Activated T-cell treated with anti-CD3 and anti-CD28 coated beads, Interleukin-2, amount 50 U/mL, for 72 hours (primary cell): ENCODE measurements at places on chromosomes 16 and 17. TPM values are rescaled to one million over a fixed set of nuclear protein-coding genes. Genes with fewer than 3 reads are reported as not detected.

DNA sequence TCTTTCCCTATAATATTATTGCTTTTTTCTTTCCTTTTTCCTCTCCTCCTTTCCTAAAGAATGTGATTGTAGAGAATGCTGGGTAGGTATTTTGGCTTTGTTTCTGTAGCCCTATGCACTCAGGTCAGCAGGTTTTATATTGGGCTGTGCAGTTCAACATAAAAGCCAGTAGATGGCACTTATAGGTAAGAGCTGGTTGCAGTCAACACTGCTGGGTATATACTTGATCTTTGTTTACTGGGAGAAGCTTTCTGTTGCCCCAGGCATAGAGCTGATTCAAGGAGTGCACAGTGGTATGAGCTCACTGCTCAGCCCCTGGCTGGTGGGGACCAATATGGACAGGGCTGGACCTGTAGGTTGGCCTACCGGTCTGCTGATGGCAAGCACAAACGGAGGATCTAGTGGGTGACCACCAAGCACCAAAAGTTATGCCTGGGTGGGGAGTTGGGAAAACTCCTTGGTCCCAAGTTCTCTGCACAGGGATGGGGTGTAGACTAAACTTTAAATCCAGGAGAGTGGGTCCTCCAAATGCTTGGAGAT lies 378.9 kb downstream of the PMP22 start:
- no peak for DNase-seq
- H3K4me1 ChIP-seq: no peaks in the 10 kb centered on the region
- peaks cover 10% of the 10 kb centered on the region for H3K27me3 ChIP-seq
- H3K4me3 ChIP-seq: no peak overlapping the region
- no peak overlapping the region for H3K27ac ChIP-seq

DNA sequence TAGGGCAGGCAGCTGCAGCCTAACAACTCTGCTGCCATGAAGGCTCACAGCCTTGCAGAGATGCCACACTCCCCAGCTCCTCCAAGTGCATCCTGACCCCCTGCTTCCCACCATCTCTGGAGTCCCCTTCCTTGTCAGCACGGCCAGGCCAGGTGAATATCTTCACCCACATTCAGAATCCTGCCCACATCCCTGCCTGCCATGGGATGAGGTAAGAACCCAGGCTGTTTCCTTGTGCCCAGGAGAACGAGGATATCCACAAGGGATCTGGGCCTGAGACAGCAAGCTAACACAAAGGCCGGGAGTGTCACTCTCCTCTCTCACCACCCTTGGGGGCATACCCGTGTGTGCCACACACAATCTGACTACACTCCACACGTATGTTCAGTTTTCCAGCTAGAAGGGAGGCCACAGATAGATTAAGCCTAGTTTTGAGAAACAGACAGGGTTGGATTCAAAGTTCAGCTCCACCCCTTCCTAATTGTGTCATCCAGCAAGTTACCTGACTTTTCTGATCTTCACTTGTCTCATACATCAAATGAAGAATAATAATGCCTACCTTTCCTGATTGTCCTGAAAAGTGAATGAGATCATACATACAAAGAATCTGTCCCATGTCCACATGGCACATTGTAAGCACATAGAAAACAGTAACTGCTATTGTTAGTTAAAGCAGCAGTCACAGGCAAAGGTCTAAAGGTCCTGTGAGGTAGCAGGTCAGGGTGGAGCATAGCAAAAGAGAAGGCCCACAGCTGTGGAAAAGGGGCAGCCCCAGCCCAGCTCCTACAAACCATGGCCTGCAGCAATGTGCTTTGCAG lies 17.4 kb upstream of the SUPT4H1 start:
- H3K36me3 ChIP-seq: no peaks in the 10 kb centered on the region
- H3K27ac ChIP-seq: no peak overlapping the region
- H3K27me3 ChIP-seq: no peaks in the 10 kb centered on the region
- peaks cover 12% of the 10 kb centered on the region for H3K4me1 ChIP-seq
- no peak overlapping the region for H3K4me3 ChIP-seq

DNA sequence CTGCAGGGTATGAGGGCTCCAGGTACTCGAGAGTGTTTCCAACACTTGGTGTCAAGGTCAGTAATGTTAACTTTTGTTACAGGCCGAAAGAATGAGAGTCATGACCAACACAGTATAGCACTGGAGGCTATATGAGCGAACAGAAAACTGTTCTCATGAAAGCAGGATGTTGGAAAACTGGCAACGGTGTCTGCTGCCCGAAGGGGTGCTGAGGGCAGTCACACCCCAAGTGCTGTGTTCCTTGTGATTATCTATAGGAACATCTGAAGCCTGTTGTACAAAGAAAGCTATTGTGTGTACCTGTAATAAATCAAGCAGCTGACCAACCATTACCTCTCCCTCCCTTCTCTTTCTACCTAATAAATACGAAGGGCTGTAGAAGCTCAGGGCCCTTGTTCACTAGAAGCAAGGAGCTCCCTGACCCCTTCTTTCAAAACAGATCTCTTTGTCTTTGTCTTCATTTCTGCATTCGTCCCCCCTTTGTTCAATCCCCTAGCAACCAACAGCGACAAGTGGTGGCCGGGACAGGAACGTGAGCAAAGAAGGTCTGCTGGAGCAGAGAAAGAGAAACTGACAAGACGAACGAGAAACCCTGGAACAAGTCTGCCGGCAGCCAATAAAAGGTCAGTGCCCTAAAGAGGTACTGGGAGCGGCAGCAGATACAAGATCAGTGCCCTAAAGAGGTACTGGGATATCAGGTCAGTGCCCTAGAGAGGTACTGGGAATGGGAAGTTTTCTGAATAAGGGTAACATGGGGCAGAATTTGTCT lies 7.6 kb downstream of the CD300LD start:
- H3K36me3 ChIP-seq: no peaks in the 10 kb centered on the region
- H3K27me3 ChIP-seq: no peaks in the 10 kb centered on the region
- H3K4me1 ChIP-seq: no peaks in the 10 kb centered on the region
- H3K4me3 ChIP-seq: no peak overlapping the region
- no peak for DNase-seq

- H3K27ac ChIP-seq: no peak overlapping the region
- H3K27me3 ChIP-seq: peaks cover 7% of the 10 kb centered on the region
Measured at GRCh38 chr16:90020838-90021382, 1.7 kb upstream of the DBNDD1 start.

DNA sequence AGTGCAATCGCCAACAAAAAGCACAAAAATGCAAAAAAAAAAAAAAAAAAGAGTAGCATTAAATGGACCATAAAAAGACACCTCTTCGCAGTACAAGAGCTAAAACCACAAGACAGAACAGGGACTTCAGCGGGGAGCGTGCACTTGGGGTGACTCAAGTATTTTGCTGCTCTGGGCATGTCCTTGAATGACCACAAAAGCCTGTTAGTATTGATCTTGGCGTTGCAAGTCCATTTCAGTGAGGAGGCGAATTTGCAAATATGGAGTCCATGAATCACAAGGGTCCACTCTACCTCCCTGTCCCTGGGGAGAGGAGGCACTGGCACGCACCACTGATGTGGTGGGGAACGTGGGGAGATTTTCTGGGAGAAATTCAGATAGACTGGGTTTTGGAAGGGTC lies 78.9 kb downstream of the CNGB1 start:
- H3K36me3 ChIP-seq: no peaks in the 10 kb centered on the region
- H3K27ac ChIP-seq: no peak overlapping the region
- no peak overlapping the region for H3K4me3 ChIP-seq
- DNase-seq: no peak

DNA sequence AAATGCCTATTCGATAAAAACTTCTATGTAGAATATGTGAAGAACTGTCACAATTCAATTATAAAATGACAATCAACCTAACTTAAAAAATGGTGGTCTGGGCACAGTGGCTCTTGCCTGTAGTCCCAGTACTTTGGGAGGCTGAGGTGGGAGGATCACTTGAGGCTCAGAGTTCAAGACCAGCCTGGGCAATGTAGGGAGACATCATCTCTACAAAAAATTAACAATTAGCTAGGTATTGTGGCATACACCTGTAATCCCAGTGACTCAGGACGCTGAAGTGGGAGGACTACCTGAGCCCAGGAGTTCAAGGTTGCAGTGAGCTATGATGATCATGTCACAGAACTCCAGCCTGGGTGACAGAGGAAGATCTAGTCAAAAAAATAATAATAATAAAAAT lies 18.6 kb upstream of the METTL9 start:
- DNase-seq: no peak
- no peak overlapping the region for H3K27ac ChIP-seq
- H3K27me3 ChIP-seq: no peaks in the 10 kb centered on the region

- H3K36me3 ChIP-seq: peaks cover 4% of the 10 kb centered on the region
- H3K27me3 ChIP-seq: no peaks in the 10 kb centered on the region
- H3K27ac ChIP-seq: peak overlapping the region; percentile 96
- no peak for DNase-seq
Measured at GRCh38 chr16:74605746-74606520, 981 bp downstream of the GLG1 start.

DNA sequence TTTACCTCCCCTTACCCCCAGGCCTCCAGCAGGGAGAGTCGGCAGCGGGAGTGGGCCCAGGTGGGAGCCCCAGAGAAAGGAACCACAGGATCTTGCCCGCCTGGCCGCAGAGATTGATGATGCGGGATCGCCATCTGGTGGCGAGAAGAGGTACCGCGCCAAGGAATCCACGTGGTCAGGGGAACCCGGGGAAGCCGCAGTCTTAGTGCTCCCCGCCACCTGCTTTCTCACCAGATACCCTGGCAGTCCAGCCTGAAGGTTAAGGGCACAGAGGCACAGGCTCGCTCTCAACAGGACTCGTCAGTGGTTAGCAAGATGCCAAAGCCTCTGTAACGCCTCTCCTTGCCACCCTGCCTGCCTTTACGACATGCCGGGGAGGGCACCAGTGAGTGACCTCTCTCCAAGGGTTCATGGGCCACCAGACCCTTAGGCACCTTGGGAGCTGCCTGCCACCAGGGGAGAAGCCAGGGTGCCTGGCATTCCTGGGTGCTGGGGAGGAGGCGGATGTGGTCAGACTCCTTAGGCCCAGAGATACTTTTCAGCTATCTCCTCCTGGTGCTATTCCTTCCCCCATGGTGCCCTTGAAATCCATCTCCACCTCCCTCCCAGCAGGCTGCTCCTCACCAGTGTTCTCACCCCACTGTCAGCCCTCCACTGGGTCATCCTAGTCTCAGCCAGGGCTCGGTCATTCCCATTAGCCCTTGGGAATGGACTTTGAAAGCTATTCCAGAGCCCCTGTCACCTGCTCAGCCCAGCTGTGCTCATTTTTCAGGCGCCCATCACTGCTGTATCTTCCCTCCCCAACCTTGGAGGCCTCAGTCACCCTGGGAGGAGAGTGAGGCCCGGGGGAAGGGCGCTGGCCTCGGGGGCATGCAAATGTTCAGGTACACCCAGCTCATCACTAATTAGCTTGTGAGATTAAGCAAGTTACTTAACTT lies 5.5 kb upstream of the RHBDF2 start:
- H3K27me3 ChIP-seq: peaks cover 5% of the 10 kb centered on the region
- H3K4me3 ChIP-seq: no peak overlapping the region
- no peaks in the 10 kb centered on the region for H3K36me3 ChIP-seq
- peak; percentile 91 for DNase-seq

GRCh38 chr17:48492401-48493298 lies 38.2 kb downstream of the HOXB1 start:
- H3K27me3 ChIP-seq: peaks cover 29% of the 10 kb centered on the region
- H3K27ac ChIP-seq: no peak overlapping the region
- no peaks in the 10 kb centered on the region for H3K36me3 ChIP-seq
- H3K4me1 ChIP-seq: peaks cover 25% of the 10 kb centered on the region
- H3K4me3 ChIP-seq: peak overlapping the region; percentile 66

- peaks cover 20% of the 10 kb centered on the region for H3K4me1 ChIP-seq
- peak overlapping the region; percentile 68 for H3K4me3 ChIP-seq
- H3K36me3 ChIP-seq: no peaks in the 10 kb centered on the region
- no peak overlapping the region for H3K27ac ChIP-seq
- no peaks in the 10 kb centered on the region for H3K27me3 ChIP-seq
- no peak for DNase-seq
Measured at GRCh38 chr17:6496116-6496481, 51.8 kb downstream of the PIMREG start.

DNA sequence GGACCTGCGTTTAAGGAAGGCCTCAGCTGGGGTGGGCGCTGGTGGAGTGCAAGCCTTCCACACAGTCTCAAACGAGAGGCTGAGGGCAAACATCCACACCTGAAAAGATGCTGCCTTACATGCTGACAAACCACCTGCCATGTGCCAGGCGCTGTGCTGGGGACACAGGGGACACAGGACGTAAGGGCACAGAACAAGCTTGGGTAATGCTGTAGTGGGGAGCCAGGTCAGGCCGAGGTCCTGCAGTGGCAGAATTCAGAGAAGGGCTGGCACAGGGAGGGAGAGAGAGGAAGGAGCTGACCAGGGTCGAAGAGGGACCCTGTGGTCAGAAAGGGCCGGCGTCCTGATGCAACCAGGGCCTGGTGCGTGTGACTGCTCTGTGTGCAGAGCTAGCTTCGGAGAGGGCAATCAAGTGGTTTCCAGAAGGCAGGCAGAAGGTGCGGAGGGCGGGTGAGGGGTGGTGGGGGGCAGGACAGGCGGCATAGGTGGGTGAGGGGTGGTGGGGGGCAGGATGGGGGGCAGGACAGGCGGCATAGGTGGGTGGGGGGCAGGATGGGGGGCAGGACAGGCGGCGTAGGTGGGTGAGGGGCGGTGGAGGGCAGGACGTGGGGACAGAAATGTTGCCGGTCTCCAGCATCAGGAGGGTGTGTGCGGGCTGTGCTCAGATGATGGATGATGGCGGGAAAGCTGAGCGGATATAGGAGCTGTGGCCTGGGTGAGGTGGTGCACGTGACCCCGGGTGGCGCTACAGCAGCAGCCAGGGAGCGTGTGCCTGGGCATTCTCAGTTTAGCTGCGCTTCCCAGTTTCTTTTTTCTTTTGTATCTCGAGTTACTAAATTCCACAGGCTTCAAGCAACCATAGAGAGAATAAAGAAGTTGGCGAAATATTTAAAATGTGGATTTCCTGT lies 18.8 kb downstream of the TELO2 start:
- no peak overlapping the region for H3K4me3 ChIP-seq
- peaks cover 8% of the 10 kb centered on the region for H3K36me3 ChIP-seq
- H3K27me3 ChIP-seq: no peaks in the 10 kb centered on the region
- no peak for DNase-seq
- H3K4me1 ChIP-seq: no peaks in the 10 kb centered on the region

GRCh38 chr17:34024386-34024785 lies 230.7 kb upstream of the CCL2 start:
- H3K27me3 ChIP-seq: peaks cover 11% of the 10 kb centered on the region
- no peak overlapping the region for H3K27ac ChIP-seq
- no peaks in the 10 kb centered on the region for H3K36me3 ChIP-seq
- no peak overlapping the region for H3K4me3 ChIP-seq

GRCh38 chr17:83055911-83056582 lies 23.4 kb upstream of the METRNL start:
- H3K4me3 ChIP-seq: no peak overlapping the region
- peaks cover 17% of the 10 kb centered on the region for H3K4me1 ChIP-seq

GRCh38 chr16:11990702-11991390 lies 14.3 kb downstream of the SNX29 start:
- DNase-seq: no peak
- H3K4me1 ChIP-seq: peaks cover 4% of the 10 kb centered on the region
- no peaks in the 10 kb centered on the region for H3K27me3 ChIP-seq
- no peak overlapping the region for H3K4me3 ChIP-seq
- no peaks in the 10 kb centered on the region for H3K36me3 ChIP-seq

CES5A gene
- not detected for total RNA-seq

ZNF267 gene
- 151 TPM for total RNA-seq

BTBD17 gene
- total RNA-seq: not detected

MYL4 gene
- total RNA-seq: not detected

TRAPPC2L gene
- total RNA-seq: 35.2 TPM
